Stimulated activated naive B cell treated with anti-CD40 and anti-IgM and Interleukin-4, amounts not matched to agents 10 μg/mL and 1 μg/mL and 100 μg/mL, for 72 hours (primary cell): ENCODE measurements at places on chromosomes 1 and 21.

GRCh38 chr1:107762751-107763390, 202.1 kb downstream of the VAV3 start:
- DNase-seq, result no peak

GRCh38 chr21:42040411-42041180, 30.4 kb upstream of the ZBTB21 start:
- DNase-seq, result no peak

DNA sequence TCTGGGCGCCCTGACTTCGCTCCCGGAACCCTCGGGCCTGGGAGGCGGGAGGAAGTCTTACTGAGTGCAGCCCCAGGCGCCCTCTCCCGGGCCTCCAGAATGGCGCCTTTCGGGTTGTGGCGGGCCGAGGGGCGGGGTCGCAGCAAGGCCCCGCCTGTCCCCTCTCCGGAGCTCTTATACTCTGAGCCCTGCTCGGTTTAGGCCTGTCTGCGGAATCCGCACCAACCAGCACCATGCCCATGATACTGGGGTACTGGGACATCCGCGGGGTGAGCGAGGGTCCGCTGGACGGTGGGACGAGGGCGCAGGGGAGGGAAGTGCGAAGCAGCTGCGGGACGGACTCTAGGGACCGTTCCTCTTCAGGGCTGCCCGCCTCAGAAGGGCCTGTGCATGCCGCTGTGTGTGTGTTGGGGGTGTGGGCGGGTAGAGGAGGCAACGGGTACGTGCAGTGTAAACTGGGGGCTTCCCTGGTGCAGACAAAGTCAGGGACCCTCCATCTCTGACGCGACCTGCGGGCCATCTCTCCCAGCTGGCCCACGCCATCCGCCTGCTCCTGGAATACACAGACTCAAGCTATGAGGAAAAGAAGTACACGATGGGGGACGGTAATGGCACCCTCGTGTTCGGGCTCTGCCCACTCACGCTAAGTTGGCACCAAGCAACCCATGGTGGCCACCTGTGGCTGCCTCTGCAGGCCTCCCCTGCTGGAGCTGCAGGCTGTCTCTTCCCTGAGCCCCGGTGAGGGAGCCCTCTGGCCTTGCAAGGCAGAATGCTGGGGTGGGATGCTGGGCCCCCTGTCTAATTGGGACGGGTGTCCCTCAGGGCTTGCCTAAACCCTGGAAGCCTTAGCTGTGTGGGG, at the start of gene GSTM1:
GSTM1 (plus strand) TSS at position 177 of the 859 bp plus-strand sequence; CDS start at position 234, 57 bp downstream.
- DNase-seq, result peak; percentile 66

- no peak for DNase-seq
Measured at GRCh38 chr1:198117267-198117666, 39.5 kb upstream of the NEK7 start.

DNA sequence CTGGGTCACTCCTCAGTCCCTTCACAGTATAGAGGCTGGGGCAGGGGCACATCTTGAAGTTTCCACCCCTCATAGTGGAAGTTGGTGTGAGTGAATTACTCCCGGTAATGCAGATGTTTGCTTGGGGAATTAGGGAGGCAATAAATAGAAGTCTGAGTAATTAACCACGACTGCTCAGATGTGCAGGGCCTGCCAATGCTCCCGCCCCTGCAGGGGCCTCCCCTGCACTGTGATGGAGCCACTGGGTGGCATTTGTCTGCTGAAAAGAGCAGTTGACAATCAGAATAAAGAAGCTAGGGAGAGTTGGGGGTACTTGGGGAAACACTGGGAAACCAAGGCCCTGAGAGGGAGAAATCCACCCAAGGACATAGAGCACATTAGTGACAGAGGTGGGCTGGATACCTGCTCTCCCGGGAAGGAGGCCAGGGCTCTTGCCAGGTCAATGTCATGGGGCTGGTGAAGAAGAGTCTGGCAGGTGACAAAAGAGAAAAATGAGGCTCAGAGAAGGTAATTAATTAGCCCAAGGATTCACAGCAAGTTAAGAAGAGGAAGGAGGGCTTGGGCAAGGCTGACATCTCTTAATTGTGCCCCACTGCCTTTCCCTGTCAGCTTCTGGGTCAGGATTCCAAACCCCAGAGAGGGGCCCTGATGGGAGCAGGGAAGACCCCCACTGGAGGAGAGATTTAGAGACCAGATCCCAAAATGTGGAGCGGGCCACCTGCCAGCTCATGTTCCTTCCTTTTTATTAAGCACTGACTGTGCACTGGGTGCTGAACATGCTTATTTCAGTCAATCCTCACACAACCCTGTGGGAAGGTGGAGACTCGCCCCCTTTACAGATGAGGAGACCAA, 436.2 kb downstream of the MATN1 start:
- no peak for DNase-seq

GRCh38 chr21:28518630-28519029, 474.0 kb downstream of the LTN1 start:
- no peak for DNase-seq

DNA sequence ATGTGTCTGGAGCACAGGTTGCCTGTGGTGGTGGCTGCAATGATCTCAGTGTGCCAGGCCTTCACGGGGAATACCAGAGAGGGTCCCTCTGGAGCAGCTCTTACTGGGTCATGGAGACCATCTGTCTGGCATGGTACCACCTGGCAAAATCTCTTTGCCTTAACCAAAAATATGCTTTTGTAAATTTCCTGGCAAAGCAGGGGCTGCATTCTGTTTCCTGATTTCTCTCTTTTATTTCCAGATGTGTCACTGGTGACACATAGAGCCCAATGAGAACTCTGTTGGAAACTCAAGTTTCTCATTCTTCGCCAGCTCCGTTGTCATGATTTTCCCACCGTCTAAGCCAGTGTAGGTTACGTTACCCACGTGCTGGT, 136.5 kb downstream of the FGGY start:
- no peak for DNase-seq

GRCh38 chr1:6672558-6672957, 29.1 kb downstream of the DNAJC11 start:
- DNase-seq, result no peak

- DNase-seq, result peak; percentile 85
Measured at GRCh38 chr1:153805042-153805745, 30.0 kb downstream of the SLC27A3 start.

- no peak for DNase-seq
Measured at GRCh38 chr1:79151006-79151796, 144.7 kb upstream of the ADGRL4 start.

GRCh38 chr1:31182352-31182751, 57.3 kb downstream of the NKAIN1 start:
- peak; percentile 24 for DNase-seq

- DNase-seq, result no peak
Measured at GRCh38 chr1:31016868-31017267, 48.6 kb downstream of the PUM1 start.

- DNase-seq, result no peak
Measured at GRCh38 chr1:108563808-108564207, 3.9 kb downstream of the EEIG2 start.

- no peak for DNase-seq
Measured at GRCh38 chr1:90133133-90133532, 138.2 kb downstream of the ZNF326 start.

DNA sequence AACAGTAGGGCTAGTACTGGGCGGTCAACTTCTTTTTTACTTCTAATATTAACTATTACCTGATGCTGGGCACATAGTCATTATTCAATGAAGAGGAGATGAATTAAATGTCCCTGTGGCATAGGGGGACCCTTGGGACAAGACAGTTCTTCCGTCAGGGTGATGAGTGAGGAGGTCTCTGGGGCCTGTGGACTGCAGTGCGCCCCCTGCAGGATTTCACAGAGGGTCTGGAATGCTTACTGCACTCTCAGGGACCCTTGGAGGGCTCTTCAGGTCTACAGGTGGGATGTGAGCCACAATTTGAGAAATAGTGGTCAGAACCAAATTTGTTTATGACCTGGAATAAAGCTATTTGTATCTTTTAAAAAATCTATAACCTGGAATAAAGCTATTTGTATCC, 149.4 kb downstream of the FAM78B start:
- no peak for DNase-seq

- no peak for DNase-seq
Measured at GRCh38 chr21:44418876-44419230, 36.5 kb upstream of the LRRC3 start.

GRCh38 chr1:87108814-87109411, 194.5 kb downstream of the HS2ST1 start:
- no peak for DNase-seq

- DNase-seq, result no peak
Measured at GRCh38 chr21:39484711-39485276, 33.0 kb downstream of the SH3BGR start.

DNA sequence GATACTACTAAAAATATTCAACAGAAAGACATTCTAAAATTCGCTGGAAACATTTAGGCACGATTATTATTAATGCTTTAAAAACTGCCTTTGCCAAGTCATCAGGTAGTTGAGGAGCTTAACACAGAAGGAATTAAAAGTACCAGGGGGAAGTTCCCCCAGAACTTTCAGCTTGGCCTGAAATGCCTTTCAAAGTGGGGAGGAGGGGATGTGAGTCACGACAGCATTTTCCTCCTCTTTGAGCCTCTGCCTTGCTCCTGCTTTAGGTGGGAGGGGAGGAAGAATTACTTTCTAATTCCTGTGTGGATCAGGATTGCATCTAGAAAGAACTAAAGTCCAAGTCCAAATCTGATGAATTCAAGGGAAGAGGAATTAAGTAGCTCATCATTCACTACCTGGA, 183.7 kb downstream of the CLIC6 start:
- no peak for DNase-seq

- DNase-seq, result no peak
Measured at GRCh38 chr1:198047913-198048312, 108.9 kb upstream of the NEK7 start.

- no peak for DNase-seq
Measured at GRCh38 chr1:198763298-198763714, 124.5 kb downstream of the PTPRC start.

DNA sequence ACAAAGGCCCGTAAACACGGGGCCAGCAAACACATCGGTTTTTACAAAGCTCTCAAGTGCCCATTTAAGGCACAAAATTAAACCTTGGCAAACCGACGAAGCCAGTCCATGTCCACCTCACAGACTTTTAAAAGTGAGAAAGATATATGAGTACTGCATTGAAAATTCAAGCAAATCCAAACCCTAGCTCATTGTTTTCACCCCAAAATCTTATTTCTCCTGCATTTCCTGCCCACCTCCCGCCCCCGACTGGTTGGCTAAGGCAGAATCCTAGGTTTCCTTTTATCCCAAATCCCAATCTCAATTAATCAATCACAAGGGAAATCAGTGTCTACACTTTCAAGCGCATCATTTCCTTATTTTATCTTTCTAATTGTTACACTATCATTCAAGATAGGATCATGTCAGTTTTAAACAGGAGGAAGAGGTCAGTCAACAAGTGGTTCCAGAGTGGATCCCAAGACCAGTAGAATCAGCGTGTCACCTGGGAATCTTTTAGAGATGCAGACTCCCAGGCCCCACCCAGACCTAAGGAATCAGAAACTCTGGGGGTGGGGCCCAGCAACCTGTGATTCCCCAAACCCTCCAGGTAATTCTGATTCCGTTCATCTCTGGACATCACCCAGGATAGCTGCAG, 1.7 kb upstream of the GNG4 start:
- DNase-seq, result no peak

DNA sequence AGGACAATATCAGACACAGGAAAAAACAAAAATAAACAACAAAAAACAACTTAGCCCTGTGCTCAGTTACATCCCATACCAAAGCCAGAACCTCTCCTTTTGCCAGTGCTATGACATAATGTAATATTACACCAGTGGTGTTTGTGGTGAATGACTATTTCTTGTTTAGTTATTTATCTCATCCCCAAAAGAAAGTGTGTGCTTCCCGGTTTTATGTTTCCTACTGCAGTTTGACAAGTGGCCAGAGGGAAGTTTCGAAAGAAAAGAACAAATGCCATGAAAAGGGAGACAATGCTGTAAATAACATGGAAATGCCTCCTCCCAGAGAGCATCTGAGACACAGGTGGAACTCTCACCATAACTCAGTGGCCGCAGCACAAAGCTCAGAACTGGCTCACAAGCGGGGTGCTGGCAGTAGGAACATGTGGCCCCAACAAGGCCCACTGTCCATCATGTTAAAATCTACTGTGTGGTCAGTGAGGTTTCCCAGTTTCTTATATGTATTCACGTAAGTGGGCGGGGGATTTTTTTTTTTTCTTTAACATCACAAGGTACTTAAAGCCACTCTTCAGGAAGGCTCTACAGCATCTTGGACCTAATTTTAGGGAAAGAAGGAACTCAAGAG, 158.2 kb downstream of the BARHL2 start:
- no peak for DNase-seq

DNA sequence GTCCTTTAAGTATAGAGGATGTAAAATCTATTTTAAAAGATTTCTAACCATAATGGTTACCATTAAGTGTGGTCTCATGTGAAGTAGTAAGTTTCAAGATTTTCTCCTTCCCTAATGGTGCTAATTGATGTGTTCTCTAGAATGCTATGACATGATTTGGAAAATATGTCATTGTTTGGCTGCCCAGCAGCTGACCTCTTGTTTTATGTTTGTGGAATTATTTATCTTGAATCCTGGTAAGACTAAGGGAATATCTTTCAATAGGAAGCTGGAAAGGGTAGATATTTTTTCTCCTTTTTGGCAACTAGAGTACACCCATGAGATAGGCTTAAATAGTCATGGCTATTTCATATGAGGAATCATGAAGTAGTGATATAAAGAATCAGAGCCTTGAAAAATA, 139.8 kb upstream of the CHODL start:
- no peak for DNase-seq

DNA sequence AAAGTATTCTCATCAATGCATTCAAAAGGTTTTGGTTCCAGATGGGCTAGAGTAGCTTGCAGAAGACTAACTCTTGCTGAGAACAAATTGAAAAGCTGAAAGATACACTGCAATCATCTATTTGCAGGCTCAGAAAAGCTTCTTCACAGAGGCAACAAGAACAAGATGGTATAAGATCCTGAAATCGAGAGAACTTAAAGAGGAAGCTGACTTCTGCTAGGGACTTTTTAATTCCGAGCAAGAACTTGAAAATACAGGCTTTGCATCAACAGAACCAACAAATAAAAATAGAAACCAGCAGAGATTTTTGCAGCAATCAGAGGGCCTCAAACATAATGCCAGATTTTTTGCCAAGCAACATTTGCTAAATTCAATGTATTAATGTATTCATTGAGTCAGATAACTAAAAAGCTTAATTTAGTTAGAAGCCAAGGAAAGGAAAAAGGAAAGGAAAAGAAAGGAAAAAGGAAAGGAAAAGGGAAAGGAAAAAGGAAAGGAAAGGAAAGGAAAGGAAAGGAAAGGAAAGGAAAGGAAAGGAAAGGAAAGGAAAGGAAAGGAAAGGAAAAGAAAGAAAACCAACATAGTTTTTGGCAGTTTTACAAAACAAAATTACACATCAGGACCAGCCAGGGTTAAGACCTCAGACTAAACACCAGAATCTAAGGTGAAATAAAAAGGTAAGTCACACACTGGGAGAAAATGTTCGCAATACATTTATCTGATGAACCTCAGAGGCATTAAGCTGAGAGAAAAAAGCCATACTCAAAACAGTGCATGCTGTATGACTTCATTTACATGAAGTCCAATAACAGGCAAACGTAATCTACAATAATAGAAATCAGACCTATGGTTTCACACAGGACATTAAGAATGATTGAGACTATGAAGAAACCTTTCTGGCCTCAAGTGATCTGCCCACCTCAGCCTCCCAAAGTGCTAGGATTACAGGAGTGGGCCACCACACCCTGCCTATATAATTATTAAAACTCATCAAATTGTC, 42.6 kb downstream of the FAF1 start:
- DNase-seq, result no peak
